Osteocyte (in vitro differentiated cells): ENCODE measurements at places on chromosomes 2 and 18. TPM values are rescaled to one million over a fixed set of nuclear protein-coding genes. Genes with fewer than 3 reads are reported as not detected.

- no peak overlapping the region for H3K4me3 ChIP-seq
- no peaks in the 10 kb centered on the region for H3K36me3 ChIP-seq
- H3K4me1 ChIP-seq, result no peaks in the 10 kb centered on the region
- no peak for DNase-seq
- H3K27me3 ChIP-seq, result peaks cover 2% of the 10 kb centered on the region
- no peak overlapping the region for H3K27ac ChIP-seq
Measured at GRCh38 chr18:43195421-43195820, 79.9 kb upstream of the RIT2 start.

The ALK gene
- not detected in 2 replicates for total RNA-seq

GRCh38 chr2:196149948-196150347, 21.4 kb downstream of the STK17B start:
- no peaks in the 10 kb centered on the region for H3K27me3 ChIP-seq
- H3K4me1 ChIP-seq, result peaks cover 19% of the 10 kb centered on the region
- H3K27ac ChIP-seq, result no peak overlapping the region
- H3K4me3 ChIP-seq, result no peak overlapping the region
- no peak for DNase-seq

GRCh38 chr2:132479155-132479554, 62.5 kb downstream of the GPR39 start:
- no peaks in the 10 kb centered on the region for H3K4me1 ChIP-seq
- H3K36me3 ChIP-seq, result no peaks in the 10 kb centered on the region
- DNase-seq, result no peak
- H3K27me3 ChIP-seq, result no peaks in the 10 kb centered on the region
- H3K4me3 ChIP-seq, result no peak overlapping the region
- no peak overlapping the region for H3K27ac ChIP-seq

The MOCOS gene
- 5.2 and 5.5 TPM in 2 replicates for total RNA-seq

DNA sequence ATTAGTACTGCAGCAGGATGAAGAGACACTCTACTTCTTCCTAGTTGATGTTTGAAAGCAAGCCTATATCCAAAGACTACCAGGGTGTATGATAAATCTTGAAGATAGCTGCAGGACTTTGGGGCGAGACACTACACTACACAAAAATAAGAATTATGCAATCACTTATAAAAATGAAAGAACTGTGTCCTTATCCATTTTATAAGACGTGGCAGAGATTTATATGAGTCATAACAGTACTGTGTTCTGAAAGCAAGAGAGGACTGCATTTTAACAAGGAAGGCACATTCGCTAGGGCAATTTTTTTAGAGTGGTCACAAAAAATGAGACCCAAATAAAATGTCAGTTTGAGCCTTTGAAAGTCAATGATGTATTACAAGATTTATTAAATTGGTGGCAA, 617.0 kb upstream of the LINC00305 start:
- no peak overlapping the region for H3K4me3 ChIP-seq
- no peak overlapping the region for H3K27ac ChIP-seq
- no peak for DNase-seq
- no peaks in the 10 kb centered on the region for H3K4me1 ChIP-seq

GRCh38 chr2:167862296-167862695, 385.1 kb downstream of the STK39 start:
- H3K4me3 ChIP-seq, result no peak overlapping the region
- DNase-seq, result no peak
- no peaks in the 10 kb centered on the region for H3K36me3 ChIP-seq

- peaks cover 3% of the 10 kb centered on the region for H3K4me1 ChIP-seq
- H3K4me3 ChIP-seq, result no peak overlapping the region
- H3K27ac ChIP-seq, result no peak overlapping the region
- no peaks in the 10 kb centered on the region for H3K27me3 ChIP-seq
- peak; percentile 78 for DNase-seq
Measured at GRCh38 chr2:239194731-239195317, 206.0 kb downstream of the HDAC4 start.

DNA sequence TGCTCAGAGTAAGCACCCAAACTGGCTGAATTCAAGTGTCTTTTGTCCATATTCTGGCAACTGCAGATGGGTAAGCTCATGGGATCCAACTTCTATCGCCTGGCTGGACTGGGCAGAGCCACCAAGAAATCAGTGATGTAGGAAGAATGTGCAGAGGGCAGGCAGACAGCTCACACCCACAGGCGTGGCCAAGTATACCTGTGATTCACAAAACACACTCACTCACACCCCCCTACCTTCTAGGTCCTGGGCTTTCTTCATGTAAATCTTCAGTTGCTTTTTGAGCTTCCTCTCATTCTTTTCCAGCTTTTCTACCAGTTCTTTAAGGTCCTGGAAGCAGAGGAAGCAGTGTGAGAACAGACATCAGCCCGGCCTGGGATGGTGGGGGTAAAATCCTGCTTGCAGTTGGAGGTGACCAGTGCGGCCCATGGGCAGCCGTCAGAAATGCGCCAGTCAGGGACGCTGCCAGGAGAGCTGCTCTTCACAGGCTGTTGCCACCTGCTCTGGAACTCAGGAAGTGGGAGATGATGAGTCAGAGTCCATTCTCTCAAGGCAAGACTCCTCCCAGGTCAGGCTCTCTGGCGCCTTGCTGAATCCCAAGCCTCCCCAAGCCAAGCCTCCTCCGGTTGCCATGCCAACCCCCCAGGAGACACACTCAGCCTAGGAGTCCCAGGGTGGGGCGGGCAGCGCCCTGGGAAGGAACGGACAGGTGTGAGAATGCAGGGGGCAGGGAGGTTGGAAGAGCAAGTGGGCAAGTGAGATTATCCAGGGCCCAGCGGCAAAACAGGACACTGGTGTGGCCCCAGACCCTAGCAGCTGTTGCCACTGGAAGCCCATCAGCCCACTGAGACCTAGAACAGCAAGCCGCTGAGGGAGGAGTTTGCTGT, 36.2 kb upstream of the ACAA2 start:
- peak; percentile 81 for DNase-seq
- no peaks in the 10 kb centered on the region for H3K27me3 ChIP-seq
- peaks cover 16% of the 10 kb centered on the region for H3K4me1 ChIP-seq

The SLC16A14 gene
- total RNA-seq, result 18.9 and 21.6 TPM in 2 replicates

DNA sequence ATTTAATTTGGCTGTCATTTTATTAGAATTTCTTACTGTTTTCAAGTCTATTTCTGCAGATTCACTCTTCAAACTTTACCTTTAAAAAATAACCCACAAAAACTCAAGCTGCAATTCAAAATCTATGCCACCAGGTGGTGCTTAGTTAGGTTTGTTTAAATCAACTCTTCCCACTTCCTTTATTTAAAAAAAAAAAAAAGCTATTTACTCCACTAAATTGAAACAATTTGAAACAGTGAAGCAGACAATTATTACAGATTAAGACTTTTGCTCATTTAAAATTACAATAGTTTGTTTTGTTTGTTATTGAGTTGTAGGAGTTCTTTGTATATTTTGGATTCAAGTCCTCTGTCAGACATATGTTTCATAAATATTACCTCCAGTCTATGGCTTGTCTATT, 300.0 kb downstream of the PDE11A start:
- H3K4me1 ChIP-seq, result no peaks in the 10 kb centered on the region
- H3K4me3 ChIP-seq, result no peak overlapping the region
- DNase-seq, result no peak
- H3K27ac ChIP-seq, result no peak overlapping the region

The SCN1A gene
- total RNA-seq, result not detected in 2 replicates

GRCh38 chr2:85018049-85018447, 47.1 kb downstream of the KCMF1 start:
- H3K27ac ChIP-seq, result peak overlapping the region; percentile 77
- H3K4me3 ChIP-seq, result no peak overlapping the region
- H3K36me3 ChIP-seq, result no peaks in the 10 kb centered on the region
- H3K27me3 ChIP-seq, result no peaks in the 10 kb centered on the region
- no peak for DNase-seq
- peaks cover 42% of the 10 kb centered on the region for H3K4me1 ChIP-seq

DNA sequence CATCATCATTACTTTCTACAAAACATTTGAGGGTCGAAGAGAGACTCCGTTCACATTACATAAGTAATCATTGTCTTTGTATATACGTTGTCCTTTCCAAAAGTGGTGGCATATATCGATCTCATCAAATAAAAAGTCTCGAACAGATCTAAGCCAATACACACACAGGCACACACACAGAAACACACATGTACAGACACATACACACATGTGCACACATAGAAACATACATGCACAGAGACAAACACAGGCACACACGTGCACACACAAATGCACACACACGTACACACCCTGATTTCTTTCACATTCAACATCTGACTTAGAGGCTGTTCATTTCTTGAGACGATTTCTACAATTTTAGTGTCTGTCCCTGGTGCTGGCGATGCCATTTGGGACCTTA, 17.5 kb upstream of the ALKAL2 start:
- DNase-seq, result no peak
- no peaks in the 10 kb centered on the region for H3K36me3 ChIP-seq
- peaks cover 9% of the 10 kb centered on the region for H3K27me3 ChIP-seq
- H3K27ac ChIP-seq, result no peak overlapping the region

The BOLL gene
- not detected in 2 replicates for total RNA-seq

DNA sequence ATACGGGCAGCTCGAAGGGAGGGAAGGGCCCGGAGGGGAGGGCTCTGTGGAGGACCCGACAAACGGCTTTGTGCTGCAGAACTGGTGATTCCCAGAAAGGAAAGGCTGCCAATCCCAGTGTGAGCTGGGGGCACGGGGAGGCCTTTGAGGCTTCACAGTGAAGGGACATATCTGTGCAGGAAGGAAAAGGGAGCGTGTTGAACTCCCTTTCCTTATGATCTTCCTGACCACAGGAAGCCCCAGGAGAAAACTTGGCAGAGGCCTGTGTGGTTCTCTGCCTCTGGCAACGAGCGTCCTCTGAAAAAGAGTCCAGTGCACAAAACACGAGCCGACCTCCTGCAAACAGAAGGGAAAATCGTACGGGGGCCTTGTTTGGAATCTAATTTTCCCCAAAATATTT, 683.5 kb upstream of the SALL3 start:
- no peaks in the 10 kb centered on the region for H3K4me1 ChIP-seq
- no peak overlapping the region for H3K4me3 ChIP-seq
- H3K27ac ChIP-seq, result no peak overlapping the region
- DNase-seq, result no peak

DNA sequence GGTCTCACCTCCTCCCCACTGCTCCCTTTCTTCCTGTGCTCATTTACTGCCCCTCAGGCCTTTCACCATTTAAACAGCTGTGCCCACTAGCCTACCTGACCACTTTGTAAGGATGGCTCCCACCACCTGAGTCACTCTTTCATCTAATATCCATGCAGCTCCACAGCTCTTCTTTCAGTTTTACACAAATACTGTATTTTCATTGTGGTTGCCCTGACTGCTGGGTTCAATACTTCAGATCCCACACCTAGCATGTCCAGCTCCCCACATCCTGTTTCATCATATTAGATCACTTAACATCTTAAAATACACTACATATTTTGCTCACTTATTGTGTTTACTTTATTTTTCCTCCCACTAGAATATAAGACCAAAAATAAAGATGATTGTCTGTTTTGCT, 1110.6 kb downstream of the TSN start:
- H3K27ac ChIP-seq, result no peak overlapping the region
- H3K4me3 ChIP-seq, result no peak overlapping the region
- no peaks in the 10 kb centered on the region for H3K36me3 ChIP-seq
- H3K27me3 ChIP-seq, result no peaks in the 10 kb centered on the region
- DNase-seq, result no peak
- no peaks in the 10 kb centered on the region for H3K4me1 ChIP-seq

The DYNAP gene
- total RNA-seq, result not detected in 2 replicates

The PRKCE gene
- total RNA-seq, result 10.4 and 13.8 TPM in 2 replicates

GRCh38 chr2:113854970-113855740, 34.7 kb upstream of the ACTR3 start:
- H3K27me3 ChIP-seq, result no peaks in the 10 kb centered on the region
- peaks cover 4% of the 10 kb centered on the region for H3K4me1 ChIP-seq
- no peak overlapping the region for H3K27ac ChIP-seq

The ANKRD62 gene
- total RNA-seq, result not detected in 2 replicates

GRCh38 chr2:31124904-31125303, 13.3 kb downstream of the GALNT14 start:
- peaks cover 14% of the 10 kb centered on the region for H3K27me3 ChIP-seq
- DNase-seq, result no peak
- no peak overlapping the region for H3K27ac ChIP-seq
- H3K4me3 ChIP-seq, result no peak overlapping the region

DNA sequence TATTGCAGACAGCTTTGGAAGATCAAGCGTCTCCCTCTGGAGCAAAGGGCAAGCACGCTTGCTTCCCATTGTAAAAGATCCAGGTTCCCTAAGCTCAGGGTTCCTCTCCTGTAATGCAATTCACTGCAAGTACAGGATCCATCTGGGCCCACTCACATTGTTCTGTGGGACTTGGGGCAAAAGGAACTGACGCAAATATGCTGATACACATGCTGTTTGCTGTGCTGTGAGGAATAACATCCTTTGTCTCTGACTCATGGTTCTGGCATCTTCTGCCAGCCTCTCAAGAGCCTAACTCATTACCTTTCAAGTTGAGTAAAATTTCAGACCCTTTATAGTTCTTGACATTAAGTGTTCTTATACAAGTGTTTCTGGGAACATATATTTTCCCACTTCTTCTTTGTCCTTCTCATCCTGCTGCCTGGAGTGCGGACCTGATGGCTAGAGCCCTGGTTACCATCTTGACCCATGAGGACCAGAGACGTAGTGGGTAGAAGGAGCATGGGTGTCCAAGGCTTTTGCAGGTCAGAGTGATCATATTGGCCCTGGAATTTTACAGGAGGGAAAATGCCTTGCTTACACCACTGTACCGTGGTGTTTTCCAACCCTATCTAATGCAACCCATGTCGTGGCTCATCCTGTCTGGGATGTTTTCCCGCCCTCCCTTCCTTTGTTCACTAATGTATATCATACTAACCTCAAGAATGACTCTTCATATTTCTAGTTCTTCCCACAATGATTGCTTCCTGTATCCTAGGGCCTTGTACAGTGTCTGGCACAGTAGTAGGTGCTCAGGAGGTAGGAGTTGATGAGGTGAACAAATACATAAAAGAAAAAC, 145.7 kb upstream of the GLI2 start:
- H3K4me1 ChIP-seq, result peaks cover 26% of the 10 kb centered on the region
- H3K27me3 ChIP-seq, result peaks cover 8% of the 10 kb centered on the region
- no peaks in the 10 kb centered on the region for H3K36me3 ChIP-seq
- H3K27ac ChIP-seq, result peak overlapping the region; percentile 48
- no peak for DNase-seq

The SP9 gene
- not detected in 2 replicates for total RNA-seq

DNA sequence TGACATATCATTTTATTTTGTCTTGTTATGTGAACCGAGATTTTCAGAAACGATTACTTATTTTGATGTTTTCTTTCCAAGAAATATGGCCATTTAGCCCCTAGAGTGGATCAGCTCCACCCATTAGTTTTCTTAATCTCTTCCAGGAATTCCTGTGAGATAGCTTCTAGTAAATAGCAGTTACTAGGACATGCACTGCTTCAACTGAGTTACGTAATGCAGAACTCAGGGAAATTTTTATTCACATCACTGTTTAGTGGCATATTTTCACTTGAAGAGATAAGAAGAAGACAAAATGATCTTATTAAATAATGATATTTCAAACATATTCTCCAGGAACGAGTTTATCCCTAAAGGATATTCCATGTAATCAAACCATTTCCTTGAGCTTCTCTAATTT, 573.5 kb upstream of the CNTNAP5 start:
- no peaks in the 10 kb centered on the region for H3K36me3 ChIP-seq
- H3K27ac ChIP-seq, result no peak overlapping the region
- no peak for DNase-seq
- no peaks in the 10 kb centered on the region for H3K4me1 ChIP-seq

- no peaks in the 10 kb centered on the region for H3K27me3 ChIP-seq
- H3K4me1 ChIP-seq, result peaks cover 24% of the 10 kb centered on the region
- DNase-seq, result peak; percentile 62
- peaks cover 55% of the 10 kb centered on the region for H3K36me3 ChIP-seq
Measured at GRCh38 chr18:48800876-48801727, 149.7 kb downstream of the SMAD7 start.
